ENCODE measurements at places on chromosomes 12 and 14.

- DNase-seq = no peak
These were observed 451.1 kb upstream of the RGS6 start for GRCh38 chr14:71481021-71481654.

- no peak for DNase-seq
These were observed 17.1 kb upstream of the TBX3 start for GRCh38 chr12:114701104-114701414.

GRCh38 chr12:51122844-51123243, 39.4 kb upstream of the CSRNP2 start:
- no peak for DNase-seq

DNA sequence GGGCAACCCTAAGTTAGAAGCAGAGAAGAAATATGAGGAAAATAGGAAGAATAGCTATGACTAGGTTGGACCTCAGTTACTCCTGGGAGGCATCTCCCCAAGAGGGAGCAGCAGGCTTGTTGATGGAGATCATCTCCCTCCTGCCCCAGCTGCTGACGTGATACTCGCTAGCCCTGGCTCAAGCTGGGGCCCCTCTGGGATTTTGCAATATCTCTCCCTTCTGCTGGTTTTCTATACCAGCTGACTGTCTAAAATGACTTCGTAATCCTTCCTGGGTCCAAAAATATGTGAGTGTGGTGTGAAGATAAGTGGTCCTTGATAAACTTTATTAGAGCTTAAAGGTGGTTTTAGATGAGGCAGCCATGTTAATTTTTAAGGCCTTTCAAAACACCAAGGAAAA, 4.5 kb upstream of the HECTD4 start:
- no peak for DNase-seq

DNA sequence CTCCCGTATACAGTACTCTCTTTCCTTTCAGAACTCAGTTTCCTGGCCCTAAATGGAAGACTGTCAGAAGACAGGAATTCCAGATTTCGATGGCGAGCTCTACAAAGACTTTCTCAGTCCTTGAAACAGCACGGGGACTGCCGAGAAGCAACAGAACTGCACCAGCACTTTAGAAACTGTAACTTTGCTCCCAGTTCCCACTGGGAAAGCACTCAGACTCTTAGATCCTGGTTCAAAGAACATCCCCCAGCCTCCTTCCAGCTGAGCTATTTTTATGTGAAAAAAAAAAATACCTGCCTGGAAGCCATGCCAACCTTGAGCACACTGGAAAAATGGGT, 1.8 kb downstream of the PXN start:
- no peak for DNase-seq

DNA sequence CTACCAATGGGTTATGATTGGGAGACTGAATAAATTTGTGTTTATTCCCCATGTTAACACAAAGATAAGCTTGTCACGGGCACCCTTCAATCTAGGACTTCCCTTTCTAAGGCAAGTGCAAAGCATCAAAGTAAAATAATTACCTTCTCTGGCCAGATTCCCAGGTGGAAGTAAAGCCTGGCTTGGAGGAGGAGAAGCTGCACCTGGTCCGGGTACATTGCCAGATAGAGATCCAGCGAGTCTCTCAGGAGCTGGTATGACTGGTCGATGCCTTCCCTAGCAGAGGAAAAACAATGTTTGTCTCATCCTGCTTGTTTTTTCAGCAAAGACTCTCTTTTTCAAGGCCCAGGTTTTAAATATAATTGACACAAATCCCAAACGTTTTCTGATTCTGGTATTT, 24.9 kb downstream of the FBXO21 start:
- no peak for DNase-seq
